ENCODE measurements at places on chromosomes 12 and 14.

DNA sequence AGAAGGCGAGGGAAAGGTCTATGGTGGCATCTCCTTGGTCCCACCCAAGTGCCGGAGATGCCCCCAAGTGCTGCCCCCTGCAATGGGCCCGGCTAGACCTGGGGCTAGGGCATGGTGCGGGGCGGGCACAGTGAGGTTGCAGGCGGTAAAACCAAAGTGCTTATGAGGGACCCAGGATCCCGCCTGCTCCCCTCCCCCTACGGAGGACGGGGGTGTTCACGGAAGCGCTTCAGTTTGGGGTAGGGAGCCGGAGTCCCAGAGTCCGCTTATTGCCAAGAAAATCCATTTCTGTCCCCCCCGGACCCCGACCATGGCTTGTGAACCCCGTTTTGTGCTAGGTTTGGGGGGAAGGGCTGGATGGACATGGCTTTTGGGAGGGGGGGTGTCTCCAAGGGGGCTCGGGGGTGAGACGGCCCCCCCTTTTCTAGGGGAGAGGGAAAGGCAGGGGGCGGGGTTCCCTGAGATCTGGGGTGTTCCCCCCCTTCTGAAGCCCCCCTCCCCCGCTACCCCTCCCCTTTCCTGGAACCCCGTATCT is 5.4 kb upstream of the GPR84 start:
- DNase-seq: no peak

DNA sequence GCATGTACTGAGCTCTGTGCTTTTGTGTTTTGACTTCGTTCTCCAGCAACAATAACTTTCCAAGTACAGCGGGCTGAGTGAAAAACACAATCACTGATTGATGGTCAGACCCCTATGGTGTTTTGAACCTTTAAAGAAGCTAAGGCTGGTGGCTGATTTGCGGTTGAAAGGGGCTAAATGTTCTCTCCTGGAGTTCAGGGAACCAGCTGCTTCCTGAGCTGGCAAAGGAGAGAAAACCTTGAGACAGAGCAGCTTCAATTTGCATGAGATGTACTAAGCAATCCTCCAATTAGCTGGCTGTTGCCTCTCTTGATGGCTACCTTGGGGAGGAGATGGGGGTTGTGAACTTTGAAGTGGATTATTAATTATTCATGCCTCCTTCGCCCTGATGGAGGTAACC is 546.7 kb upstream of the SEL1L start:
- no peak for DNase-seq

DNA sequence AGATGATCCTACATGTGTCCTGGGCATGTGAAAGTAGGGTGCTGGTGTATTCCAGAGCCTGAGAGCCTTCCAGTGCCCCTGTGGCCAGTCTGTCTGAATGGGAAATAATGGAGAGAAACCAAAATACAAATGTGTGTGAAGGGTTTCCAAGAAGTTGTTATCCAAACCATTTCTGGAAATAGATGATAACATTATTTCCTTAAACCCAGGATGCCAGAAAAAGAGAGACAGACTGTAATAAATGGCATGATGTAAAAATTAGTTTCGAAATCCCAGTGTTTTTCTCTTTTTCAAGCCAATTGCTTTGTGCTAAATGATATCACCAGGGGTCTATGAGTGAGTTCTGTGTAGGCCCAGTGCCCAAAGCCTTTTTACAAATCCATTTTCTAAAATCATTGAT is 175.3 kb downstream of the PHLDA1 start:
- no peak for DNase-seq

DNA sequence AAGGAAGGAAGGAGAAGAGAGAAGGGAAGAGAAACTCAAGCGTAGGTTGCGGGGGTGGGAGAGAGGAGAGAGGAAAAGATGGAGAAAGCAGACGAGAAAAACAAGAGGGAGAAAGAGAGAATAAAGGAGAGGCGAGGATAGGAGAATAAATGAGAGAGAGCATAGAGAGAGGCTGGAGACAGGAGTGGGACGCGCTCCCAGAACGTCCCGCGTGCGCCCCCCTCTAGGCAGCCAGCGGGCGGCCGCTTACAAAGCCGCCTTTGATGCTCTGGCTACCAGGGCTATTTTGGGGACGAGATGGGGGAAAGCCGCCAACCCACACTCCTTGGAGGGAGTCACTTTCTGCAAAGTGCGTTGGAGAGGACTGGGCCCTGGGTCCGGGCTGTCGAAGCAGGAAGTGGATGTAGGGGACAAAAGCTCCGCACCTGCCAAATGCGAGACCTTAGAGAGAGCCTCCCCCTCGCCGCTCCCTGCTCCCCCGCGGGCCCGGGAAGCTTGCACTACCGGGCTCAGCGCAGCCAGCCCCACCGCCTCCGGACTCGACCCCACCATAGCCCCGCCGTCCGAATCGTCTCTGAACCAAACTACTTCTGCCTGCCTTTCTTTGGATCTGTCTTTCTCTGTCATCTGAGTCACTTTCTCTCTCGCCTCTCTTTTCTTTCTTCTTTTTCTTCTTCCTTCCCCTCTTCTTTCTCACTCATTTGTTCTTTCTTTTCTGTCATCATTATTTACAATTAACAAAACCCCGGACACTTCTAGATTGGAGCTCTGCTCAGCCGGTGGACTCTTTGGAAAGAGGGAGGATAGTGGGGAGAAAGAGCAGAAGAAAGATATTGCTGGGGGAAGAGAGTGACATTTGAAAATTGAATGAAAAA is 8.0 kb downstream of the ASCL1 start:
- no peak for DNase-seq

- DNase-seq: no peak
Measured at GRCh38 chr12:2643576-2644135, 151.1 kb upstream of the FKBP4 start.

DNA sequence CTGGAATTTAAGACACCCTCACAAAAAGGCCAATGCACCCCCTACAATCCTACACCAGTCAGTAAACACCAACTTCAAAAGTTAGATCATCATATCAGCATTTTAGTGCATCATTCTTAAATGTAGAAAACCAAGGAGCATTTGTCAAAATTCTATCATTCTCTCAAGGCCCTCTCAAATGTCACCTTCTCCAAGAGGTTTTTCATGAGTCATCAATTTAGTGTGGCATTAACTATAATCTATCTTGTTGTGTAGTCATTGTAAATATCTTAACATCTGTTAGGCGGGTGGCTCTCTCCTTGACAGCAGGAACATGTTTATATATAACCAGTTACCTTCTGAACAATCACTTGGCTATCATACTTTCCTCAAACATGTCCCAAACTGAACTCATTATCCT is 62.1 kb upstream of the G2E3 start:
- DNase-seq: no peak

- no peak for DNase-seq
Measured at GRCh38 chr12:3279415-3279780, 202.2 kb downstream of the TSPAN9 start.

- no peak for DNase-seq
Measured at GRCh38 chr12:7555752-7556151, 52.2 kb upstream of the CD163 start.

DNA sequence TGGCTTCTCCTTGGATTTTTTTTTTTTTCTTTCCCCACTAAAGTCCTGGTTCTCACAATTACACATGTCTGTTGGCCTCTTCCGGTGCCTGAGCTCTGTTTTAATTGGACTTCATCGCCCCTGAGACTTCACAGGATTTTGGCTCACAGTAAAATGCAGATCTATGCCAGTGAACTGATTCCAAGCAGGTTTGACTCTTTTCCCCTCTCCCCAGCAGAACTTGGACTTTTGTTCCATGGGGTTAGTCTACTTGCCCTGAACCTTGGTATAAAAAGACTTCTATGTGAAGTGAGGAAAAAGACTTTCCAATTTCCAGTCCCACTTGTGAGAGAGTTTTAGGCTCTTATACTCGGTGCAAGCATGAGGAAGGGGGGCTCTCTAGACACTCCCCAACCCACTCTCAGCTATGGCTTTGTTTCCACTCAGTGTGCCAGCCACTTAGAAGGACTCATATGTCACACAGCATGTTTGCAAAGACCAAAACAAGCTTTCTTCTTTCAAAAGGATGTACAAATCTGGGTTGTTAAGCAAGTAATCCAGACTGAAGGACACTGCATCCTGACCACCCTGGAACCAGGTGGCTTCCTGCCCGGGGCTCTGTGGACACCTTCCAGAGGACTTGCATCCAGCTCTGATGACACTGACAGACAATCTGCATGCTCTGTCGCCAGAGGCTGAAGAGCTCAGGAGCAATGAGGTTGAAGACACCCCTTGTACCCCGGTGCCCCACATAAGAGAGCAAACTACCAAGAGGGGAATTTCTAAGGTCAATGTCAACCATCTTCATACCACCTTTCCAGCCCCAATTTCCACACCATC is 221.9 kb upstream of the EGLN3 start:
- DNase-seq: no peak

DNA sequence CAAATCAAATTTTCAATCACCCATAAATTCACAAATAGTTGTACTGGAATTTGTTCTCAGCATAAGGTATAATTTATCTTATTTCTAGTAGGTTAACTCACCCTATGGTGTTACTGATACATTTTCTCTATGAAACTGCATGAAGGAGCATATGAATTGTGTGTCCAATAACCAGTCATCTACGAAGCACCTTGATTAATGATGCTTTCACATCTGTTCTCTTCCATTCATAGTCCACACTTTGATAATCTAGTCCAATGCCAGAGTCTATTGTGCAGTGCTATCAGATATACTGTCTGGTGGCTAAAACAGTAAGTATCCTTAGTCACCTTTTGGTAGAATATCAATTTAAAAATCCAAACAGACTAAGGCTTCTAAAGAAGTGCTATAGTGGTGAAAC is 876.0 kb downstream of the RPS29 start:
- DNase-seq: no peak

DNA sequence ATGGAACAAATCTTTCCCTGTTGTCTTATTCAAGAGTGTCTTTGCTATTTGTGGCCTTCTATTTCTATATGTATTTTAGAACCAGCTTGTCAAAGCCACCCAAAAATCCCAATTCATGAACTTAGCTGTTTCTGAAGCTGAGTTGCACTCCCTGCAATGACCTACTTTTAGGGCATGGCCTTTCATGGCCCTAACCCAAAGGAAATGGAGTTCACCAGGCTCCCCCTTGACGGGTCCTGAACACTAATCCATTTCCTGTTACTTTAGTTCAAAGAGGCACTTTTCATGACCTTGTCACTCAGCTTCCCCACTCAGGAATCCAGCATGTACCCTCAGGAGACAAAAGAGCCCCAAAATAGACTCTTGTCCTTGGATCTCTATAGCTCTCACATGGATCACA is 7.6 kb downstream of the TMED8 start:
- no peak for DNase-seq

- no peak for DNase-seq
Measured at GRCh38 chr14:37650356-37651037, 55.1 kb downstream of the TTC6 start.

DNA sequence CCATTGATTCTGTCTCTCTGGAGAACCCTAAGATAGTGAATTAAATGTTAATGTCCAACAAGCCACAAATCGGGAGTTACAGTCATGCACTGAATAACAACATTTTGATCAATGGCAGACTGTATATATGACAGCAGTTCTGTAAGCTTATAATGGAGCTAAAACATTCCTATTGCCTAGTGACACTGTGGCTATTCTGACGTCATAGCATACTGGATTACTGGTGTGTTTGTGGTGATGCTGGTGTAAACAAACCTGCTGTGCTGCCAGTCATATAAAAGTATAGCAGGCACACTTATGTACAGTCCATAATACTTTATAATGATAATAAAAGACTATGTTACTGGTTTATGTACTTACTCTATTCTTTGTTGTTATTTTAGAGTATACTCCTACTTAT is 56.7 kb upstream of the BICD1 start:
- DNase-seq: no peak

DNA sequence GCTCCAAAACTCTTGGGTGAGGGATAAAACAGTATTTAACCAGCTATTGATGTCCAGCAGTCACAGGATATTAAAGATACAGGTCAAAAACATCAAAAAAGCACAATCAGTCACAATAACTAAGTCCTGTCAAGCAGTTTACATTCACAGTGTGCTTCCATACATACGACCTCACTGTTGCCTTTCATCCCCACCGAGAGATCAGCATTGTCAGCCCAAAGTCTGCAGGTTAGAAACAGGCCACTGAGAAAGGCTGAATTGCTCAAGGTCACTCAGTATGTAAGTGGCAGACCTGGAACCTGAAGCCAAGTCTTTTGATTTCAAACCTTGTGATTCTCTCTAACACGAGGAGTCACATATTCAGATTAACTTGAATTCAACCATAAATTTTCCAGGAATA is 124.9 kb downstream of the GXYLT1 start:
- no peak for DNase-seq

GRCh38 chr12:48037267-48037915 is 33.1 kb upstream of the COL2A1 start:
- DNase-seq: no peak

DNA sequence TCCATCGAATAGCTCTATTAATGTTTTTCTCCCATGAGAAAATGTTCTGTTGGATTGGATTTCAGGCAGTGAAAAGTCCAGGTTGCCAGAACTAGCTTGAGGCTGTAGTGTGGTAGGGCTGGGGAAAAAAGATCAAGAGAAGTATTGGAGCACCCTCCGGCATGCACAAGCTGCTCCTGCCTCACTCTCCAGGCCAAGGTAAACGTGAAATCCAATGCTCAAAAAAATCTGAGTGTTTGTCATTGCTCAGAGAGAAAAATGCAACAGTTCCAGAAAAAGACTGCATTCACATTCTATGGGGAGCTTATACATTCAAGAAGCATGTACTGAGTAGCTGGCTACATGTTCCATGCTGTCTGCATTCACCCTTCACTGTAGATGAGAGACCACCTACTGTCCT is 680.9 kb upstream of the TBX3 start:
- no peak for DNase-seq

GRCh38 chr12:48750215-48750614 is 33.7 kb upstream of the CCNT1 start:
- no peak for DNase-seq

DNA sequence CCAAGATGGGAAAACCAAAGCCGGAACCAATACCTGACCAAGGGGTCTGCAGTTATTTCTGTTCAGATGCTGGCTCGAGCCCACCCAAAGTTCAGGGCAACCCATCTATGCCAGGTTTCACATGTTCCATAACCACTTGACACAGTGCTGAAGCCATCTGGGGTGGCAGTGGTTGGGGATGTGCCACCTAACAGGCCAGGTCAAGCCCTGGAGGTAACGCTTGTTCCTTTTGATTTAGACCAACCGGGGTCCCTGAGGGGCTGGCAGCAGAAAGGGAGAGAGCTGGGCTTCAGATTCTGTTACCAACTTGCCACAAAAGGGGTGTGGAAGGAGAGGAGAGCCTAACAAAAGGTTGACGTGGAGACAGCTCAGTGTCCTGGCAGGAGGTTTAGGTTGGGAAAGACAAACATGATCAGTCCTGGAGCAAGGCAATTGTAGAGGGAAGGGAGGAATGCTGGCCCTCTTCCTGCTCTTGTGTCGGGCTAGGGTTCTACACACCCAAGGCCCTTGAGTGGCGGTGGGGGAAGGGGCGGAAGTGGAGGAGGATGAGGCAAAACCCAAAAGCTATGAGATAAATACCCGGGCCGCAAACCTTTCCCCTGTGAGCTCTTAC is 31.9 kb downstream of the CACNA2D4 start:
- no peak for DNase-seq

GRCh38 chr12:122891661-122892525 is 4.0 kb downstream of the VPS37B start:
- DNase-seq: no peak

All from activated CD4-positive, alpha-beta T cell treated with anti-CD3 and anti-CD28 coated beads for 24 hours (primary cell).